Right ventricle myocardium superior (tissue), 1 donor: ENCODE measurements at places on chromosomes 7 and 10. TPM values are rescaled to one million over a fixed set of nuclear protein-coding genes. Genes with fewer than 3 reads are reported as not detected.

DNA sequence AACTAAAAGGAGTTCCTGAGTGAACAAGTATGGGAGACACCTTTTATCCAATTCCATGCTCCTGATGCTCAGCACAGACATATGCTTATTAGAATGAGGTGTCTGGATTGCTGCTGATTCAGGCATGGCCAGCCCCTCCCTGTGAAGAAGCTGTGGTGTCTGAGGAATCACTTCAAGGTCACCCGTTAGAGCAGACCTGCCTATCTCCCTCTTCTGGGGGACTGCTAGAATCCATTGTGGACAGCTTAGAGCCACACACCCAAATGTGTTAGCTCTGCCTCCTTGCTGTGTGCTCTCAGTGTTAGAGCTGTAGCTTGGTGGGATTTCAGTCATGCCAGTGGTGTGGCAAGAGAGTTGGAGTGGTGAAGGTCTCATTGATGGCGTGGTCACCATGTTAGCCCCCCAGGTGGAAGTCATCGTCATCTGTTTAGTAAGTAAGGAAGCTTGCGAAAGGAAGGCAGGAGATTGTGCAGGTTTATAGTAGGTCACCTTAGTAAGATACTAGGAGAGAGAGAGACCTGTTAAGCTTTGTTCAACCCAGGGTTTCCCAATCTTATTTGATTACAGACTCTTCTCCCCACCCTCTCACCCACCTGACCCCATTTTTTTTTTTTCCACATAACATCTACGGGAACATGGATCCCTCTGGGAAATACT, 12.8 kb downstream of the PRXL2A start:
- no peak for DNase-seq

GRCh38 chr10:93760490-93760889, 2.8 kb downstream of the LGI1 start:
- DNase-seq, result no peak

Gene CRYGN
- 0.43 TPM for total RNA-seq

Gene SAMD9L
- 3.7 TPM for total RNA-seq

DNA sequence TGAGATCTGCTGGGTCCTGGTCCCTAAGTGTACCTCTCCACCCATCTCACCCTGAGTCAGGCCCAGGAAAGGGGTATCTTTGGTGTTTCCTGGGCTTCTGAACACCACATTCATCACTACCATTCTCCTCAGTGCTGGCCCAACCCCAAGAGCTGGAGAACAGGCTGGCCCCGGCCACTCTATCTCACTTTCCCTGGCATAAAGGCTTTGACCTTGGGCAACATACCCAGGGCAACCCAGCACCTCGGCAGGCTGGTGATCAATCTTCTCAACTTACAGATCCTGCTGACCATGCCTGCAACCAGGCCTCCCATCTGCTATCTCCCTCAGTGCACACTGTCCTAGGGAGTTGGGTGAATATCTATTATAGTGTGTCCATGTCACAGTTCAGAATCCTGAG, 2.1 kb downstream of the VSIR start:
- DNase-seq, result peak; percentile 67

DNA sequence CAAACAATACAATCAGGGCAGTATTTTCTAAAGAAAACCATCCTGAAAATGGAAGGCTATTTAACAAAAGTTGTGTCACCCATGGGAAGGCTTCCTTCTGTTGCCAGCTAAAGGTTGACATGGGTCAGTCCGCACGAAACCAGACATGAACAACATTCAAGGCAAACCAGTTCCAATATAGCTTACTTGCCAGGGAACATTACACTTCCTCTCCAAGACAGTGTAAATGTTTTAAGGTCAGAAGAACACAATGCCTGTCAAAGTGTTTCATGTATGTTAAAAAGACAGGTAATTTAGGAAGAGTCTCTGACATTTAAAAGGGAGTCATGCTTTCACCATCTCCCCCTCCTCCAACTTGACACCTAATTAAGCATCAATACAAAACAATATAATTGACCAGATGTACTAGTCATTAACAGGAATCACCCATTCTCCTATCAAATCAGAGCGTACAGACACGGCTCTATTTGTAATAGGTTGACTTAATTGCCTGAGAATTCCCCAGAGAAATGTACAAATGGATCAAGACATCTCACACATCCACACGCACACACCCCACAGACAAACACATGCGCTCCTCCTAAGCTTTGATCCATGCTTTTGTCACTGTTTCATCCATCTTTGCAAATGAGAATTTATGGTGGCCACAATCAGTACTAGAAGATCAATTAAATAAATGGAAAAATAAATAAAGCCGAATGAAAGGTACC, 69.5 kb downstream of the CACNA2D1 start:
- DNase-seq, result no peak

- DNase-seq, result no peak
Observed at GRCh38 chr10:117670116-117670904, 127.8 kb downstream of the EMX2 start.

Gene PNLIPRP1
- not detected for total RNA-seq

Gene CARD11
- total RNA-seq, result 0.22 TPM

GRCh38 chr10:92384741-92385140, 93.8 kb downstream of the MARCHF5 start:
- DNase-seq, result no peak

- no peak for DNase-seq
Observed at GRCh38 chr7:114662002-114662677, 247.5 kb downstream of the FOXP2 start.

DNA sequence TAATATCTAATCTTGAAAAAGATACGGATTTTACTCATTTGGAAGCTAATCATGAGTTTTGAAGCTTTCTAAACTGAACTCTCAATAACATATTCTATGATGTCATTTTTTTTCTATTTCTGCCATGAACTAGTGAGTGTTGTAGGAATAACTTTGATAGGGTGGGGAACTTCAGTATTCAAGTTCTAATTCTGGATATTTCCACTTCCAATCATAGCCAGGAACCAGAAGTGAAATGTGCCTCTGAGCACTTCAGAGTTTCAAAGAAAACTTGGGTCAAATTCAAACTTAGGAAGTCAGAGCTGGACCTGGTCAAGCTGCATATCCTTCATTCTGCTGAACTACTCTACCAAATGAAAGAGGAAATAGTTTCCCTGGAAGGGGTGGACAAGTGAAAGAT, 847 bp downstream of the AGMO start:
- DNase-seq, result no peak

GRCh38 chr10:116716381-116716780, 26.0 kb downstream of the HSPA12A start:
- DNase-seq, result peak; percentile 73

Gene CCNY
- 92.7 TPM for total RNA-seq

Gene KCNIP2
- 516 TPM for total RNA-seq

DNA sequence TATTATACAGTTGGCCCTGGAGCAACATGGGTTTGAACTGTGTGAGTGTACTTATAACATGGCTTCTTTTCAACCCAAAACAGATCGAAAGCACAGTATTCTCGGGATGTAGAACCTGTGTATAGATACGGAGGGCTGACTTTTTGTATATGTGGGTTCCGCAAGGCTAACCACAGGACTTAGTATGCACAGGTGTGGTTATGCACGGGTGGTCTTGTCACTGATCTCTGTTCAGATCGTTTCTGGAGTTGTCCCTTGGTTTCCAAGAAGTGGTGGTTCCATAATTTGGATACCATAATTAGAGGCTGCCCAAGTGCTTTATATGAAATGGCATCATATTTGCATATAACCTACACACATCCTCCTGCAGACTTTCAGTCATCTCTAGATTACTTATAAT, 10.9 kb upstream of the BHLHA15 start:
- no peak for DNase-seq

Gene PDK4
- 374 TPM for total RNA-seq

Gene CTAGE6
- 0.11 TPM for total RNA-seq

DNA sequence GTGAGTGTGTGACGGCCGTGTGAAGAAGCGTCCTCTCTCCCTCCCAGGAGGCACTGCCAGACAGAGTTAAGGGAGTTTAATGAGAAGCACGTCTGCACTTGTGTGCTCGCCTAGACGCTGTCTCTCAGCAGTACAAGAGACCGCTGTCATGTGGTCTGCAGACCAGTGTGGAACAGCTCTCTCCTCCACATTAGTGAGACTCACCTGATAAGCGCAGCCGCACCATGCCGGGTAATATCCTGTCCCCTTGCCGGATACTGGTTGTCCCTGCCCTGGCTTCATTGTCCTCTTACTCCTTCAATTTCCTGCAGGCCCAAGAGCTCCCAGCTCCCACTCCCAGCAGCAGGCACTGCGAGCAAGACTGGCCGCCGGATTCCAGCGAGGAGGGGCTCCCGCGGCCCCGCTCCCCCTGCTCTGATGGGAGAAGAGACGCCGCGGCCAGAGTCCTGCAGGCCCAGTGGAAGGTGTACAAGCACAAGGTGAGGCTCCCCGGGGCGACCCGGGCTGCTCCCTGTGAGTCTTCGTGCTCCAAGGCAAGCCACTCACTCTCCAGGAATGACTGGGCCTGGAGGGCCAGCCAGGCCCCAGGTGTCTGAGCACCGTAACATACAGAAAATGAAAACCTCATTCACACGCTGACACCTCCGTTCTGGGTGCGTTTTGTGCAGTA, 33.5 kb upstream of the TTYH3 start:
- DNase-seq, result no peak

Gene ORC5
- total RNA-seq, result 7.2 TPM

- no peak for DNase-seq
Observed at GRCh38 chr7:122842971-122843370, 43.3 kb downstream of the CADPS2 start.

GRCh38 chr7:4343272-4344247, 338.5 kb upstream of the FOXK1 start:
- DNase-seq, result no peak

Gene GCK
- 1.3 TPM for total RNA-seq

Gene SPAM1
- total RNA-seq, result not detected

Gene TMEM273
- total RNA-seq, result 28.5 TPM

DNA sequence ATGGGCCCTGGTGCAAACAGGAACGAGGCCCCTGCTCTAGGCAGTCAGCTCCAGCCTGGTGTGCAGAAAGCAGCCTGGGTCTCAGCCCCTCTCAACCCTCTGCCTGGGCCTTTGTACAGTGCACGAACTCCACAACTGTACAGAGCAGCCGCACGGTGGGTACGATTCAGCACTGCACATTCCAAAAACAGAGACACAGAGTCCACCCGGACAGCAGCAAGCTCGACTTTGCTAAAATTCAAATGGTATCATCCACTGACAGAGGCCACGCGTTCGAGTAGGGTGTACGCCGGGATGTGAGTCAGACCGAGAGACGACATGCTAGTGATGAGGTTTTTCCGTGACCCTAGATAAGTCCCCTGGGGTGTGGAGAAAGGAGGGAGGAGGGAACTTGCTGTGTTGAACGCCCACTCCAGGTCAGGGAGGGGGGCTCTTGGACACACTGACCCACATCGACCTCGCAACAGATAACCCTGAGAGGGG, 65.6 kb upstream of the PDGFA start:
- no peak for DNase-seq

DNA sequence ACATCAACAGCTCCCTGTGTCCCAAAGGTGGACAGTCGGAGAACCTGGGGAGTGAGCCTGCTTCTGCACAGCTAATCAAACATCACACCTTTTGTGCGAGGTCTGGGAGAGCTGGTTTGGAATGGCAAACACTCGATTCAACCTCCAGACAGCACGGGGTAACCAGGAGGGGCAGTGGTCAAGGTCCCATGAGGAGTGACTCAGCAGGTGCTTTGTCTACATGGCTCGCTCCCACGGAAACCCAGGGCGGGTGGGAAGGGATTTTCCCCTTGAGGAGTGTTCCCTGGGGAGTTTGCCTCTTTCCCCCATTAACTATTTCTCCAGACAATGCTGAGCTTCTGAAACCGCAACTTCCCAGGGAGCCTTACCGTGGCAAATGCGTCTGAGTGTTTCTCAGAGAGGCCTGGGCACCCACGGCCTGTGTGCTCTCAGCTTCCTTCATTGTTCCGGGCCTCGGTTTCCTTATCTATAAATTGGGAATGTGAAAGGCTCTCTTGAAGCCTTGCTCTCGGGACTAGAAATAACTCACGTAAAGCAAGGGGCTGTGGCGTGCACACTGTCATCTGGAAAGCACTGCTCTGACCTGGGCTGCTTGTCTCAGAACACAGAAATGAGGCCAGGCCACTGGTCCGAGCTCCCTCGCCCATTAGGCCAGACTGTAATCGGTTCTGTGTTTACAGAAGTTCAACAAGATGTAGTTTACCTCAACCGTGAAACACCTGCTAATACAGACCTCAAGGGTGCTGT, 14.0 kb upstream of the GTPBP4 start:
- no peak for DNase-seq

DNA sequence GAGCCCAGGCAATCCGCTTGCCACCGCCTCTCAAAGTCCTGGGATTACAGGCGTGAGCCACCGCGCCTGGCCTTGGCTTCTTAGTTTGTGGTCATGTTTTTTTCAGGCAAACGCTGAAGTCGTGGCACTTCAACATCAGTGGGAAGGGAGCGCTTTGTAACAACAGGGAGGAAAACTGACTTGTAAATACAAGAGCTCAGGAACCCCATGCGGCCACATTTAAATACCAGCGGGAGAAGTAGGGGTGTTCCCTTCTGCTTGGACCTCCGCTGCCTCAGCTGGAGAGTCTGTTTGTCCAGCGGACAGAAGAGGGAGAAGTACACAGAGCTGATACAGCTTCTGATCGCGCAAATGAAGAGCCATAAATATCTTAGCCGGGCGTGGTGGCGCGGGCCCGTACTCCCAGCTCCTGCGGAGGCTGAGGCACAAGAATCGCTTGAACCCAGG, 108.7 kb upstream of the KMT2C start:
- peak; percentile 24 for DNase-seq

Gene LEP
- 0.86 TPM for total RNA-seq

Gene NME8
- not detected for total RNA-seq

Gene SLC18A3
- not detected for total RNA-seq

GRCh38 chr7:112792441-112792840, 2.2 kb upstream of the TMEM168 start:
- no peak for DNase-seq

- DNase-seq, result no peak
Observed at GRCh38 chr10:29501692-29502091, 133.1 kb downstream of the SVIL start.

DNA sequence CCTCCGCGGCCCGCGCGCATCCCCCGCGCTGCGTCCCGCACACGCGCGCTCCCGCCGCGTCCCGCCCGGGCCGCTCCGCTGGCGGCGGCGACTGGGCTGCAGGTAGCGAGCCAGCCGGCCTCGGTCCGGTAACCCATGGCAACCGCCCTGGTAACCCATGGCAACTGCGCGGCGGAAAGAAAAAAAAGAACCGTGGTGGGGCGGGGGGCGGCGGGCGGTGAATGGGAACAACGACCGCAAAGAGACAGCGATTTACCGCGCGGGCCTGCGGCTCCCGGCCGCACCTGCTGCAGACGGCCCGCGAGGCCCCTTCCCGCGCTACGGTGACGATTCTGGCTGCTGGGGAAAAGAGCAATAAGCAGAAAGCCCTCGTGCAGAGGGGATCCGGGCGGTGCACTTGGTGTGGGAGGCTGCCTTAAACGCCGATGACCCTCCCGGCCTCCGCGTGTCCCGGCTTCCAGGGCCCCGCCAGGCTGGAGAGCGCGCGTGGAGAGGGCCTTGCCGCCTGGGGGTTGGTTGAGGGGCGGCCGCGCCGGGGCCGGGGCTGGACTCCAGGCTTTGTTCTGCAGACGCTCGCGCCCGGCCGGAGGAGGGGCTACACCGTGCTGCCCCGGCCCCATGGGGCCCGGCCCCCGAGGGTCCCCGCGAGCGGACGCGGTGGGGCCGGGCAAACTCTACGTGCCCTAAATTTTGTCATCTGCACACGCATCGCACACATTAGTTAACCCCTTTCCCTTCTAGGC, 84.7 kb downstream of the SNX10 start:
- peak; percentile 48 for DNase-seq

Gene GNAT3
- total RNA-seq, result not detected
